NCI-H1930 (cell line): ENCODE measurements at places on chromosomes 11 and 22.
A peak's percentile ranks its signal among the peaks of the same experiment; 100 is the strongest.

DNA sequence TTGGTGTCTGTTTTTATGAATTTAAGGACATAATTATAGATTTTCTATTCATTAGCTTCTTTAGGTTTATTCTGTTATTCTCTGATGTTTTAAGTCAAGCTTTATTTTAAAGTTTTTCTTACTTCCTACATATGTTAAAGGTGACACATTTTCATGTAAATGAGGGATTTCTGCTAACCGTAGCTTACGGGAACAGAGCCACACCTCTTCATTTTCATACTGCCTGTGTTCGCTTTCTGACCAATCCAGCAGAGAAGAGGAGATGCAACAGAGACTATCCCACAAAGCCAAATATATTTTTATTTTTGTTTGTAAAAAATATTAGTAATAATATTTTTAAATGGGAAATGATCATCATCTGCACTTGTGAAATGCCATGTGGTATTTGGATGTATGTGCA, 774.1 kb downstream of the BRD1 start:
- DNase-seq = no peak

DNA sequence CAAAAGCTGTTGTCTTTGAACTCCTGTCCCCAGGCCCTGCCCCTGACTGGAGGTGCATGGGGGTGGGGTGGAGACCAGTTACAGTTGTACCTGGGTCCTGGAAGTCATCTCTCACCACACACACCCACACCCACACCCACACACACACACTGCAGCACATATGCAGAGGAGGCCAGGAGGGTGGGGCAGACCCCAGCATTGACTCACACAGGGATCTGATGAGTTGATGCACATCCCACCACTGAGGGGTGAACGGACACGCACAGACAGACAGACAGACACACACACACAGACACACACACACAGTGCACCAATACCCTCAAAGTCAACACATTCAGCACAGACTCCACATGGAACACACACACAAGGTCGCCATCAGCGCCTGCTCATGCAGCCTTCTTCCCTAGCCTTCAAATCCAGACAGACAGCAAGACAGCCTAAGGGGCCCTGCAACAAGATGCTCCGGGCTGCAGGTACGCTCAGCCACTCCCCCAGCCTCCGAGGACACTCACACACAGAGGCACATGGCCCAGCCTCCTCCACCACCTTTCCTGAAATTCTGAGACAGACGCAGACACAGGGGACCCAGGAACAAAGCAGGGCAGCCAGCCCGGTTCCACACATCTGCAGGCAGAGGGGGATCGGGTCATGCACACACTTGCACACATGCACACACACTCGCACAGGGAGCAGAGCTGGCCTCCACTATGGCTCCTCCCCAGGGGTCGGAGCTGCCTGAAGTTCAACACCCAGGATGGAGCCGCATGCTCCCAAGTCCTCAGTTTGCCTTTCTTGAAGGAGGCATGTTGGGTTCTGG, 26.5 kb downstream of the SYT7 start:
- DNase-seq = no peak

- DNase-seq = peak; percentile 23
Measured at GRCh38 chr11:60265373-60266214, 14.9 kb upstream of the MS4A4A start.

- no peak for DNase-seq
Measured at GRCh38 chr11:77510851-77511250, 37.0 kb upstream of the PAK1 start.

DNA sequence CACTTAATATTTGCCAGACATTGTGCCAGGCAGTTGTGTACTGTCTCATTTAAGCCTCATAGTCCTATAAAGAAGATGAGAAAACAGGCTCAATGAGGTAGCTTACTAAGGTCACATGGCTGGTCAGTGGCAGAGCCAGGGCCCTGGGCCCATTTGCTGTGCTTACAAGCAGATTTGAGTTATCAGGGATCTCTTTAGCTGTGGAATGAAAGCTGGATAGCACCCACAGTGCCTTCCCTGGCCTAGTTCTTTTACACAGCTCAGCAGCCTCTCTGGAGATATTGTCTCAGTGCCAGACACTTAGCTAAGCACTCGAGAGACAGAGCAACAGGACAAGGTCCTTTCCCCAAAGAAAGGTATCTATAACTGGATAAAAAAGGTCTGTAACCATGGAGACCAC, 6.1 kb downstream of the TMEM86A start:
- no peak for DNase-seq

DNA sequence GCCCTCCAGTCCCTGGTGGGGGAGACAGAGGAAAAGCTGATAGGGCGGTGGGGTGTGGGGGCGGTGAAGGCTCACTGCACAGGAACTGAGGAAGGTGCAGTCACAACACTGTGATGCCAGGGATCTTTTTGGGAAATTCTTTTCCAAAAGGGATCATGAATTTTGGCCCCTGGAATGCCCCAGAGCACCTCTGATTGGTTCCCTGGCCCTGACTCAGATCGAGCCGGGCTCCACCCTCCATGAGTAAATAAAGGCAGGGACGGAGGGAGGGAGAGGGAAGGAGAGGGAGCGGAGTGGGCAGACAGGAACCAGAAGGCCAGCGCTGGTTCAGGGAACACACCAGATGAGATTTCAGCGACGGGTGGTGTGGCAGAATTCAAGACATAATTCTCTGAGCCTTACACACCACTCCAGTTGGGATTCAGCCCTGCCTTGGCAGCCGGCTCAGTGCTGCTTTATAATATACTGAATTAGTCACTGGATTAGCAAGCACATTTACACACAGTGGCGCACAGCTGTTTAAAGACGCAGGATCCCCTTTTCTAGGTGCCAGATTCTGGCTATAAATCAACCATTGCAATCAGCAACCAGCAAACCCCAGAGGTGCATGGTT, 80.3 kb downstream of the ETS1 start:
- no peak for DNase-seq

GRCh38 chr22:37884420-37884819, 21.7 kb upstream of the MICALL1 start:
- DNase-seq = no peak

- no peak for DNase-seq
Measured at GRCh38 chr11:74347381-74347780, 35.9 kb upstream of the P4HA3 start.

DNA sequence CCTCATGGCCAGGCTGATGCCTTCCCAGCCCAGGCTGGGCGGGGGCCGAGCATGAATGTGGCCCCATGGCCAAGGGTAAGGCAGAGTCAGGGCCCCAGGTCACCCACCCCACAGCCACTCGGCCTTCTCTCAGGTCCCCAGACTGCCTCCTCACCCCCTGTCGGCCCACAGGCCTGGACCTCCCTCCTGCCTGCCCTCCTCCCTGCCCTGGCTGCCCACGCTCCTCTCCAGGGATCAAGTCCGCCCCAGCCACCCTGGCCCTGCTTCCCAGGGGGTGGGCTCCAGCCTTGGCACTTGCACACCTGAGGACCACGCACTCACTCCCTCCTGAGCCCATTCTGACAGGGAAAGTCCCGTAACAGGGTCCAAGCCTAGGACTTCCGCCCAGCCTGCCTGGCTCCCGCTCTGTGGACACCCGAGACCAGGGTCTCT, 37.8 kb upstream of the TH start:
- no peak for DNase-seq

GRCh38 chr22:43338766-43339345, 4.3 kb downstream of the SCUBE1 start:
- DNase-seq = no peak

- DNase-seq = no peak
Measured at GRCh38 chr22:48651036-48651890, 1176.4 kb downstream of the BRD1 start.

- no peak for DNase-seq
Measured at GRCh38 chr11:73404048-73404447, 27.8 kb downstream of the RELT start.

DNA sequence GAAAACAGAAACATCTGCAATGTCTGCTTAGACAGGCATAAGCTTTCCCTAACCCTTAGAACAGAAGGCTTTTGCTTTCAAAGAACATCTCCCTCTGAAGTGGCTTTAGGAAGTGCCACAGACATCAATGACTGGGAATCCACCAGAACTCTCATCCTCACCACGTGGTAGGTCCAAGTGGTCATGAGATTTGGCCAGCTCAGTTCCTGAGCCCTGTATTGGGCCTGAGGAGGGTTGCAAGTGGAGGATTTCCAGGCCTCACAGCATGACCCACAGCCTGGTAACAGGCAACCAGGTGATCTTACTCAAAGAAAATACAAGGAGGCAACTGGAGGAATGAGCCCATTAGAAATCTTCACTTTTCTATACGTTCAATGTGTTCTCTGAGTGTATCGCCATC, 1.6 kb downstream of the CASP1 start:
- no peak for DNase-seq

- no peak for DNase-seq
Measured at GRCh38 chr22:32475468-32476010, 928 bp downstream of the FBXO7 start.

- DNase-seq = no peak
Measured at GRCh38 chr22:17968126-17968525, 56.2 kb downstream of the MICAL3 start.

DNA sequence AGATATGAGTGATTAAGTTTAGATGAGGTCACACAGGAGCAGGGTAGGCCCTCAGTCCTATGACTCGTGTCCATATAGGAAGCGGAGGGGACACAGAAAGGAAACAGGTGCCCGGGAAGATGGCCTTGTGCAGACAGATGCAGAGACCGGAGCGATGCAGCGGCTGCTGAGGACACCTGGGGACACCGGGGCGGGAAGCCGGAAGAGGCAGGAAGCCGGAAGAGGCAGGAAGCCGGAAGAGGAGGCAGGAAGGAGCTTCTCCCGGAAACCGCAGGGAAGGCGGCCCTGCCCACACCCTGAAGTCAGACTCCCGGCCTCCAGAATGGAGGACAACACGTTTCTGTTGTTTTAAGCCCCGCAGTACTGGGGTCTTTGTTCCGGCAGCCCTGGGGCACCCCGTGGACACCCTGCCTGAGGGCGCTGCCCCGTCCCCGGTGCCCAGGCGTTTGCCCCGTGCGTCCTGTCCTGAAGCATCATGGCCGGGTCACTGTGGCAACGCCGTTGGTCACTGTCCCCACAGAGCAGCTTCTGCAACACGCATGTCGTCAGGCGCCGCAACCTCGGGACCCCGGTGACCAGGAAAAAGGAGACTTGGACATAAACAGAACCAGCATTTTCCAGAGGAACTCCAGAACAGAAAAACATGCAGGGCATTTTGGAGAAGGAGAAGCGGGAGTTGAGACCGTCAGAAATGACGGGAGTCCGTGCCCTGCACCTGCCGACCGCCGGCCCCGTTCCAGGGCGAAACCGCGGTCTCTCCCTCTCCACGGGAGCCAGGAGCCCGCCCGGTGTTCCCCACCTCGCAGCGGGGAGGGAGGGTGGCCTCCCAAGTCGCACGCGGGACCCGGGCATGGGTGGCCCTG, 103.4 kb downstream of the BRD1 start:
- peak; percentile 38 for DNase-seq

DNA sequence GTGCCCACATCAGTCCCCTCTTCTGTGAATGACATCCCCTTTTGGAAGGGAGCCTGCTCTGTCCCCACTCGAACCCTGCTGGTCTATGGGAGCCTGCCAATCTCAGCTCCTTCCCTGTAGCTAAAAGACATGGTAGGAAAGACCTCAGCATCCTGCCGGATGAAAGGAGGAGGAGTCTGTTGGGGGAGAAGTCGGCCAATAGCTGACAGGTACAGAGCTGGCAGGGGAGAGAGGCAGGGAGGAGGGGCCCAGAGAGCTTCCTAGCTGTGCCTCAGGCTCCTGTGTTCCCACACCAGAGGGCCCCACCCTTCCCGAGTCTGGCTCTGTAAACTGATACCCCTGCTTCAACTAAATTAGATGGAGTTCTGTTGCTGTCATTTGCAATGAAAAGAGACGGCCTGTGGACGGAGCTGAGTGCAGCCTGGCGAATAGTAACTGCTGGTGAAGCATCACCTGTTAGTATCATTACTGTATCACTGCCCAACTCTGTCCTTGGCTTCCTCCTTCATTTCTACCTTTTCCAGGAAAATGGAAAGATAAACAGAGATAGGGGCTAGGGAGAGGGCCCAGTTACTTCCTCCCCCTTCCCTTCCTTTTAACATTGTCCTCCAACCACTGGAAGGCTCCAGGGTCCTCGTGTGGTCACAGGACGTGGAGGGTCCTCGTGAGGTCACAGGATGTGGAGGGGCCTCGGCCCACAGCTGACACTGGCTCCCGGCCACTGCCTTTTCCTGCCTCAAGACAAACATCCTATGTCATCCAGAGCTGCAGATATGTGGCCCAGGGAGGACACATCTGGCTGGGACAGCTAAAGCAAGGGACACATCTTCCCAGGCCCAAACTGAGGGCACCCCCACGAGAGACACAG, 15.1 kb downstream of the FXYD6 start:
- peak; percentile 8 for DNase-seq

GRCh38 chr11:44589301-44589700, 23.8 kb downstream of the CD82 start:
- no peak for DNase-seq

DNA sequence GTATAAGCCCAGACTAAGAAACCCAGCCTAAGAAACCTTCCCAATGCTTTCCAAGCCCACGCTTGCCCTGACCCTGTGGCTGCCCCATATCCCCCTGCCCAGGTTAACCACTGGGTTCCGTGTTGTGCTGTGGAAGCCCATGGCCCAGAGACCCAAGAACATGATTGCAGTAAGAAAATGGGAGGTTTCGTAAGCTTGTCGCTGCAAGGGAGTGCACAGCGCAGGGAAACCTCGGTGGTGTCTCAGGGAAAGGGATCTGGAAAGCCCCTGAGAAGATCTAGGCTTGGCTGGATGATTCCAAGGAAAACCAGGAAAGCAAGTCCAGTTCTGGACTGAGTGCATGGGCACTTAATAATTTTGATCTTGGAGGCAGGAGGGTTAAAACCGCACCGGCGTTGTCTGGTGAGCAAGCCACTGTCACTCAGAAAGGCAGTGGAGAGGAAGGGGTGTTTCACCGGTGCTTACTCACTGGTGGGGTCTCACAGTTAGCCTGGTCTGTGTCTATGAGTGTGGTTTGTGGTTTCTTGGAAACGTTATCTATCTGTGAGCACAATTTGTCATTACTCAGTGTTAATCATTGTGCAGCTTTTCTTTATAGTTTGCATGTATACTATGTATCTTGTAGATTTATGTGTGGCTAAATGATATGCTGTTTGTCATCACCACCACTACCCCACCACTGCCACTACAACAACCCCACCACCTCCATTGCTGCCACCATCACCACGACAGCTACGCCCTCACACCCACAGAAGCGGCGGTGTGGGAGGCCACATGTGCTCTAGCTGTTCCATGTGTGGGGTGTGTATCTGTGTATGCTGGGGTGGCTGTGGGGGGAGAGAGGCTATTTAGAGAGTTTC, 53.3 kb upstream of the PRDM11 start:
- DNase-seq = no peak

DNA sequence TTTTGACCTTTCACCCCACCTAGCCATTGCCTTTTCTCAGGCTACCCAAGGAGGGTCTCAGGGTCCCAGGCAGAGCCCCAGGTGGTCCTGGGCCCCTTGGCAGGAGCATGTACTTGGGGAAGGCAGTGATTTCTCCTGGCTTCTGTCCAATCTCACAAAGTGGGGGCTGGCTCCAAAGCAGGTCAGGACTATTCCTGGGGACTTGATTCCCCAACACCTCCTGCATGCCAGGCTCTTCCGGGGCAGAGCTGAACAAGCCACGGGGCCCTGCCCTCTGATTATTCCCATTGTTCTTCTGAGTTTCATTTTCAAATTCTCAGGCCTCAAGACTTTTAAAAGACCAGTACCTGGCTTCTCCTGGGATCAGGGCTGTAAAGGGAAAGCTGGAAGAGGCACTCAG, 1.5 kb upstream of the TCF20 start:
- DNase-seq = no peak
